CD4-positive, alpha-beta T cell treated with Interleukin-2 at 100 ng/mL for 4 hours (primary cell): ENCODE measurements at places on chromosomes 6 and 20.

GRCh38 chr20:23585808-23586734 is 17.8 kb upstream of the CST9L start:
- no peak for DNase-seq

- no peak for DNase-seq
Observed at GRCh38 chr6:111494951-111495635, 12.1 kb upstream of the REV3L start.

- no peak for DNase-seq
Observed at GRCh38 chr20:1702328-1702727, 44.7 kb upstream of the SIRPG start.

DNA sequence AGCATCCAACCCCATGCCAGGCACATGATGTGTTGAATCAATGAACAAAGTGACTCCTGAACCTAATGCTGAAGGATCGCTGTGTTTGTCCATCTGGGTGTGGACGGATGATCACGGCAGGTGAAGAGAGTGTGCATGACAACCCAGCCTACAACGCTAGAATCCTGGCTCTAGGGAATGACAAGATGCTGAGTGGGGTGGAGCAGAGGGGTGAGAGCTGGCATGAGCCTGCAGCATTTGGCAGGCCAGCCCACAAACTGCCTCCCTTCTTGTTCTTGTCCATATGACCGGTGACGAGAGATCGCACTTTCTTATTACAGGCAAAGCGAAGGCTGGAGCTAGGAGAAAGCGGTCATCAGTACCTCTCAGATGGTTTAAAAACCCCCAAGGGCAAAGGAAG is 54.7 kb upstream of the CDKAL1 start:
- no peak for DNase-seq

DNA sequence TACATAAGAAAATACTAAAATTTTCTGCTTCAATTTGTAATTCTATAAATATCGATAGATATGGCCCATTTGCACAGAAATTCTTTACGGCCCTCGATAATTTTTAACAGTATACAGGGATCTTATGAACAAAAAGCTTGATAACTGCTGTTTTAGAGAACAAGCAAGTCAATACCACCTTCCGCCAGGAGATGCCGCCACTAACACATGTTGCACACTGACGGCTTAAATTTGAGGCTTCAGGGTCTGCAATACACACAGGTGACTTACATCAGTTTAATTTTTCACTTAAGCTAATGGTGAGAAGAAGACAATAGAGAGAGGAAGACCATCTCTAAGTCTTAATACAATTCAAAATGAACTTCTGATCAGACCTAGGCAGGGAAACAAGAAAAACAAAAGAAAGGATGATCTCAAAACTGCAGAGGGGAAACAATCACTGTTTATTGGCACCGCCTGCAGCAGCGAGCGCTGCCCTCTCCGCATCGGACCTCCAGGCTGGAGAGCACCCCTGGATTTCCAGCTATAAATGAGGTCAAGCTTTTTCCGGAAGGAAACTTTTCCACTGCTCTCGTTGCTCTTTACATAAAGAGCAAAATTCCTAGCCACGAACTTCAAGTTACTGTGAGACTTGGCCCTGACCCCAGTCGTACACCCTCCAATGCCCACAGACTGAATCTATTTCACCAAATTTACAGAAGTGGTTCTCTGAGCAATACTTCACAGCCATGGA is 53.9 kb downstream of the OTOR start:
- DNase-seq: peak; percentile 49
